ENCODE measurements at places on chromosomes 3 and 15.

DNA sequence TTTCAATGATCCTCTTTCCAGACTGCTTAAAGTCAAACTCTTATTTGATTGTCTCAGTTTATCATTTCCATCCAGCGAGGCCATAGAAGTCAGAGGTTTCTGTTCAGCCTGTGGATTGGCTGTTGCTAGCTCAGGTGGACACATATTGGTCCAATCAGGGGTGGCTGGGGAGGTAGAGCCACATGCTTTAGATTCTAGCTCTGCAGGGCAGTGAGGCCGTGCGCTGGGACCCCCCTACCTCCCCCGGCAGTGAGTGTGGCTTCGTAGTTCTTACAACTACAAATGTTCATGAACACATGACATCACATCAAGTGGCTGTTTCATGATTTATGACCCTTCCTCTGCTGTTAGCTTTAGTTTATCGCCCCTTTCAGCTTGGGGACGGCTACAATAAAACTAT, 18.0 kb downstream of the APOD start:
- ATAC-seq: no peak

GRCh38 chr3:23663661-23664186, 142.0 kb upstream of the UBE2E1 start:
- no peak for ATAC-seq

DNA sequence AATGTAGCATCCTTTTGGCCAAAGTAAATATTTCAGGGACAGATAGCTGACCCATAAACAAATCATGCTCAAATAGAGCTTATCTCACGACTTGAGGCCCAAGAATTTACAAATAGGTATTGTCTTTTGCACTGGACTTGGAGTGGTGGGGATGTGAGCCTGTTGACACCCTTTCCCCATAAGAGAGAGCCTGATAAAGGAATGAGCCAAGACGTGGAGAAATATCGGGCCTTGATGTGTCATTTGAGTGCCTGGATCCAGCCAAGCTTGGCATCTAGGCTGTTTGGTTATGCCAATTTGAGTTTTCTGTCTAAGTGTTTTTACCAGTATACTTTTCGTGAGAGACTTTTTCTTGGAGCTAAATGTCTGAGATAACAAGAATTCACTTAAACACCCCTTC, 112.9 kb upstream of the RGMA start:
- ATAC-seq: no peak

DNA sequence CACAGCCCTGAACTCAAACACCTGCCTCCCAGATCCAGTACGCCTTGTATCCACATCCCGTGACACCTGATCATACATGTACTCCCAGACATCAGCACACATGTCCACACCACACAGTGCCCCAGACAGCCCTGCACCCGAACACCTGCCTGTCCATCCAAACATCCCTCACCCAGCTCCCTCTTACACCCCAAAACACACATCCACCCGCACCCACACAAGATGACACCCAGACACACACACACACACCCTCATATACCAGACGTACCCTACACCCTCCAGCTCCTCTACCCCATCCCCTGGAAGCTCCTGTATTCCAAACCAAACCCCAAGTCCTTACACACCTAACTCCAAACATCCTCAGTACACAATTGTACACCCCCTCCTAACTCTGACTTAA, 735 bp downstream of the CAMK1 start:
- no peak for ATAC-seq

GRCh38 chr15:88974392-88974791, 61.2 kb upstream of the MFGE8 start:
- ATAC-seq: no peak

Measured in activated T-helper 17 cell treated with anti-CD3 and anti-CD28 coated beads, Interleukin-2, amount 50 U/mL, for 72 hours (primary cell).